NCI-H1092 (cell line): ENCODE measurements at places on chromosomes 7 and 10.

- DNase-seq, result no peak
Observed at GRCh38 chr7:14275356-14275755, 285.9 kb upstream of the ETV1 start.

DNA sequence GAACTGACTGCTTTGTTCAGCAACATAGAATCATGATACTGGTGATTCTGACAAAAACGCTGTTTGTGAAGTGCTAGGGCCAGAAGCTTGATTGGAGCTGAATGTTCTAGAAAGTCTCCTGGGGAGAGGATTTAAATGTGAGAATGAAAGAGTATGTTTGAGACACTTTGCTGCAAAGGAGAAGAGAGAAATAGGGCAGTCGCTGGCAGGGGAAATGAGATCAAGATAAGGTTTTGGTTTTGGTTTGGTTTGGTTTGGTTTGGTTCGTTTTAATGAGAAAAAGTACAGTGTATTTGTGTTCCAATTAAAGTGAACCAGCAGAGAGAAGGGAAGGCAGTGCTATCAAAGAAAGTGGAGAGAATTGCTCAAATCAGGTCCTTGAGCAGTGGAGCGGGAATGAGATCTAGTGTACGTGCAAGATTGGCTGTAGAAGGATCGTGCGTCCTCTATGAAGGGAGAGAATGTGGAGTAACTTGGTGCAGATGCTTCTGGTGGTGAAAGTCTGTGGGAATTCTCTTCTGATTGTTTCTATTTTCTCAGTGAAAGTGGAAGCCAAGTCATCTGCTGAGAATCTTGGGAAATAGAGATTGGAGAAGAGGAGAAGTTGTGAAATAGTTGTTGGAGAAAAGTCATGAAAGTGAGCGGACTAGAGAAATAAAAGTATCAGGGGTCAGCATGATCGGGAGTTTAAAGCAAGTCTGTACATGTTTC, 270.5 kb downstream of the CCDC3 start:
- DNase-seq, result no peak

GRCh38 chr7:76358011-76358480, 745 bp downstream of the YWHAG start:
- peak; percentile 56 for DNase-seq

DNA sequence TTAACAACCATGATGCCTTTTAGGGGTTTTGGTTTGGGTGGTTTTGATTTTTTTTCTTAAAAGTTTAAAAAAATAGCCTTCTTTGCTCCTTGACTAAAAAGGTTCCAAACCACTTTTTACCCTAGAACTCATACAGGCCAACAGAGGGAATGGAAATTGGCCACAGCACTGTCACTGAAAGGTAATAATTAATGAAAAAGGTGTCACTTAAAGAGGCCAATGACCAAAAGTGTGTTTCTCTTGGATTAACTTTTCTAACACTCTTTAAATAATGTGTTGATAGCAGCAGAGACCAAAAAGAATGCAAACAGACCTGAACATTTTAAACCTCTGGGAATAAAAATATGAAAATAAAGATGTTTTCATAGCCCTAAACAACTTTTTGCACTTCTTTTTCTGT, 221.1 kb upstream of the TCF7L2 start:
- DNase-seq, result no peak

DNA sequence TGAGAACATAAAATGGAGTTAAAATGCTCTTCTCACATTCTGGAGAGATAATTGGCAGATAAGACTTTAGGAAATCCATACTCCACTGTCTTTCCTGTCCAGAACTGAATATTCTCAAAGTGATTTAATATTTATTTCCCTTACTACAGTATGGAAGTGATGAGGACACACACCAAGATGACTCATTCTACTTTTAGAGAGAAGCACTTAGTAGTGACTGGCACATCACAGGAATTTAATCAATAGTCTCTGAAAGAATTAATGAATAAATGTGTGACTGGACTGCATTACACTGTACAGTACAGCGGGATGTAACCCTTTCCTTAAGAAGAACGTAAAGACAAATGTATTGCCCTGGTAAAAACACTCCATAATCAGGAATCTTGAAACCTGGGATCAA, 116.7 kb downstream of the SEMA3E start:
- DNase-seq, result no peak

- no peak for DNase-seq
Observed at GRCh38 chr7:56447864-56448693, 331.9 kb upstream of the NUPR2 start.

- no peak for DNase-seq
Observed at GRCh38 chr10:62050893-62051433, 149.5 kb downstream of the ARID5B start.

DNA sequence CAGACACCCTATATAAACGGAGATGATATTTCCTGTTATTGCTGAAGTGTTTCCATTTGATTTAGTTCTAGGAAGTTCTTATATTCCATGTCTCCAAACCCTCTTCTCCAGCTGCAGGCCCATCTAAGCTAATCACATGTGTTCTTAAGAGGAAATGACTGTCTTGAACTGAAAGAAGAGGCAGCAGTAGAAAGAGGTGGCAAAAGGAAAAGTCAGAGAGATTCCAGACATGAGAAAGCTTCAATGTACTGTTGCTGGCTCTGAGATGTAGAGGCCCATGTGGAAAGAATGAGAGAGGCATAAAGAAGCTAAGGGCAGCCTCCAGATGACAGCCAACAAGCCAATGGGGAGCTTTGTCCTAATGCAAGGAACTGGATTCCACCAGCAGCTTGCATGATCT, 287.2 kb downstream of the GFRA1 start:
- no peak for DNase-seq
